Heart right ventricle (tissue), 16 donors: ENCODE measurements at places on chromosomes 2 and 18. TPM values are rescaled to one million over a fixed set of nuclear protein-coding genes. Genes with fewer than 3 reads are reported as not detected.

DNA sequence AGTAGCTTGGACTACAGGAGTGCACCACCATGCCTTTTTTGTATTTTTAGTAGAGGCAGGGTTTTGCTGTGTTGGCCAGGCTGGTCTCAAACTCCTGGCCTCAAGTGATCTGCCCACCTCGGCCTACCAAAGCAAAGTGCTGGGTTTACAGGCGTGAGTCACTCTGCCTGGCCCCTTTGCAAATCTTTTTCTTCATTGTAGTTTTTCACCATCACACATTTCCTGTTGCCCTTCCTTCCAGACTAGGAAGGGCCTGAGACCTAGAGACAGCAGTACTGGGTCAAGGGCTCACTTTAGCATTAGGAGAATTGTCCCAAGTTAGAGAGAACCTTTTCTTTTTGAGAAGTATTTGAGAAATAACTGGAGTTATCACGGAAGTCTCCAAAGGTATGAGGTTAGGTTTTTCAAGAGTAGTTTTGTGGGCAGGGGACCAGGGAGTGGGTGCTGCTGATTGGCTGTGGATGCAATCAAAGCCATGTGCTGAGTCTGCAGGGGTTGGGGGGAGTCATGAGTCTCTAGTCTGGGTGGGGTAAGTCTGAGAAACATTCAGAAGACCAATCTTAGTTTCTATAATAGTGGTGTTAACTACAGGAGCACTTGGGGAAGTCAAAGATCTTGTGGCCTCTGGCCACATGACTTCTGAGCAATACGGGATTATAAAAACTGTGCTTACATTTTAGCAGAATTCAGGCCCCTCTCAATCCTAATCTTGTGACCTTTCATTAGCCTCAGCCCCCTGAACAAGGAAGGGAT lies 23.7 kb downstream of the B3GNT2 start:
- no peak for DNase-seq

DNA sequence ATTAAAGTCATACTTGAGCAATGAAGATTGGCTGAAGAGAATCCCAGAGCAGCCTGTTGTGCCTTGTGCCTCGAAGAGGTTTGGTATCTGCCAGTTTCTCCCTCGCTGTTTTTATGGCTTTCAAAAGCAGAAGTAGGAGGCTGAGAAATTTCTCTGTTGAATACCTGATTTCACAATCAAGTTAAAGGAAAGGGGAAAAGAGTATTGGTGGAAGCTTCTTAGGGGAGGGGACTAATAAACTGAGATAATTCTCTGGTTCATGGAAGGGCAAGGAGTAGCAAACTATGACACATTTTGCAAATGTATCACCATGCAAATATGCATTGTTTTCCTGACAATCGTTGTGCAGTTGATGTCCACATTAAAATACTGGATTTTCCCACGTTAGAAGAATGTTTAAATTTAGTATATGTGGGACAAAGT lies at the start of gene IL1B:
IL1B (minus strand) TSS at position 85 of the 423 bp plus-strand sequence. CDS start 550 bp downstream, outside the sequence.
- DNase-seq, result no peak

GRCh38 chr2:50712569-50712968 lies 319.4 kb downstream of the NRXN1 start:
- no peak for DNase-seq

- DNase-seq, result no peak
Observed at GRCh38 chr2:226640501-226640900, 159.1 kb downstream of the IRS1 start.

GRCh38 chr2:182324665-182325064 lies 102.2 kb downstream of the PDE1A start:
- no peak for DNase-seq

DNA sequence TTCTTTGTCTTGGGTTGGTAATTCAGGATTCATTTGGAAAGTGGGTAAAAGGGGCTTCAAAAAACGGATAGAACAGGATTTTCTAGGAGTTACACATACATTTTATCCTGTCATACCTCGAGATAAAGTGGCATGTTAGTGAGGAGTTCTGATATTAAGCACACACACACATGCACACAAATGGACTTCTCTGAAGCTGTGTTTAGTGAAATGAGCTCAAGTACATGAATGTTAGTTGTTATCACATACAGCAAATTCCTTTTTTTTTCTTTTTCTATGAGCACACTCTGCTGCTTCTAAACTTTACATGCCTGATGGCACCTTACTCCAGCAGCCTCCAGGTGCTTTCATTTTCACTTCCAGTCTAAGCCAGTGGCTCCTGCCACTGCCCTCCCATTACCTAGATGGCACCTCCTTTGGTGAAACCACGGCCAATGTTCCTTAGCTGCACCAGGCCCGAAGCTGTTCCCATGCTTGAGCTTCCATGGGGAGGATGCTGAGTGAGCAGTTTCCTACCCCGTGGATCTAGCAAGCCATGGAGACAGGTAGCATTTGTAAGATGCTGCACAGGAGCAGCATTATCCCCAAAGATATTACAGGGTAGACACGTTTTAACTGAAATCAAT lies 49.7 kb downstream of the STAT1 start:
- no peak for DNase-seq

GRCh38 chr2:65282477-65283053 lies 54.9 kb downstream of the ACTR2 start:
- DNase-seq, result no peak

- DNase-seq, result no peak
Observed at GRCh38 chr2:24830351-24830750, 37.1 kb downstream of the CENPO start.

VIT gene
- total RNA-seq, result 6.8 TPM

ATOH8 gene
- 8.7 TPM for total RNA-seq

CXCR1 gene
- total RNA-seq, result 0.28 TPM
